ENCODE measurements at places on chromosomes 4 and X.

- no peak overlapping the region for H3K4me3 ChIP-seq
- peaks cover 3% of the 10 kb centered on the region for H3K4me1 ChIP-seq
- H3K36me3 ChIP-seq: no peaks in the 10 kb centered on the region
Measured at GRCh38 chr4:146255874-146256273, 41.5 kb downstream of the REELD1 start.

GRCh38 chr4:4388311-4388790 is 1.4 kb downstream of the NSG1 start:
- no peaks in the 10 kb centered on the region for H3K36me3 ChIP-seq
- H3K27me3 ChIP-seq: peaks cover 52% of the 10 kb centered on the region
- no peak overlapping the region for H3K4me3 ChIP-seq
- no peak overlapping the region for H3K27ac ChIP-seq
- no peak for DNase-seq
- peaks cover 5% of the 10 kb centered on the region for H3K4me1 ChIP-seq

DNA sequence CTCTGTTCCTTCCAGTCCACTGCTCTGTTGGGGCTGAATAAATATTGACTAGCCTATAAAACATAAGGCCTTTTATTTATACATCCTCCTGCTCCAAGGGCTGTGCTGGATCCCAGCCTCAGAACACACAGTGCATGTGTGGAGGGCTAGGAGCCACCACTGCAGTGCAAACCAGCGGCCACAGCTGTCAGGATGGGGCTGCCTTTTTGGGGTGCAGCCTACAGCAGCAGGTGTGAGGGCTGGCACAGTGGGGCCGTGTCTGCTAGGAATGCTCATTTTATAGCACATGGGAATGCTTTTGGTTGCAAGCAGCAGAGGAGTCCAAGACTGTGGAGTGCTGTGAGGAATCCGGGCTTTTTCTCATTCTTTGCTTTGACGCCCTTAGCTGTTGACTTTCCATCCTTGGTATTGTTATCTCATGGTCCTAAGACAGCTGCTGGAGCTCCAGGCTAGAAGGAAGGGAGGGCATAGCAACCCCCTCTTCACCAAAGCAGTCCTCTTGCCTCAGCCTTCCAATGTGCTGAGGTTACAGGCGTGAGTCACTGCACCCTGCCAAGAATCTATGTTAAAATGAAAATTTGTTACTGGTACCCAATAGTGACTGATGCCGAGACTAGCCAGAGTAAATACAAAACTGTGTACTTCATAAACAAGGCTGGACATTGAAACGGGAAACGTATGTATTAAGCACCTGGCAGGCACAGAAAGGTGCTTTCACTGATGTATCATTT is 334.3 kb upstream of the GATB start:
- no peak overlapping the region for H3K4me3 ChIP-seq
- H3K36me3 ChIP-seq: no peaks in the 10 kb centered on the region
- H3K27me3 ChIP-seq: no peaks in the 10 kb centered on the region
- H3K27ac ChIP-seq: peak overlapping the region; percentile 34
- DNase-seq: no peak

DNA sequence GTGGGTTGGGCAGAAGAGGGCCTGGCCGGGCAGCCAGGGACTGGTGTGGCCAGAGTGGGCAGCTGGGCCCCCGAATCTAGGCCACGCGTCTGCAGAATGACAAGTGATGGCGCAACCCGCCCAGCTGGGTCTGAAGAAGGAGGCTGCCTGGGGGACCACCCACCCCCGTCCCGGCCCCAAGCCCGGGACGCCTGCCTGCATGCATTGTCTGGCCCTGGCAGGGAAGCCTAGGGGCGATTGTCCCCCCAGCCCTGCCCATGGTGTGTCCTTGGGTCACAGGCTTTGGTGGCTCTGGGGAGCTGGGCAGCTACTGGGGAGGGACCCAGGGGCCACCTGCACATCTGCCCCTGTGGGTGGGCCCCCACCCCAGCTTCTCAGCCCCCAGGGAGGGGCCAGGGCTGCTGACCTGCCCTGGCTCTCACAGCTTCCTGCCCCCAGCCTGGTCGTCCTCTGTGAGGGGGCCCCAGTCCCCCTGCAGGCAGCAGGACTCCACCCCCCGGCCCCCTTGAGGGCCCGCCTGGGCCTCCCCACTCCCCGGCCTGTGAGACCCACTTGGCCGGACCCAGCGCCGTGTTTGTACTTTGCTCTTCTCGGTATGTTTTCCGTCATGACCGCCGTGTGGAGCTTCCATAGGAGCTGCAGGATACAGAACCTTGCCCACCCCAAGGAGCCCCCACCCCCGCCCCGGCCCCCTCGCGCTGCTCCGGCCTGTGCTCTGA is 4.9 kb downstream of the FGFR3 start:
- DNase-seq: peak; percentile 52
- H3K36me3 ChIP-seq: no peaks in the 10 kb centered on the region
- no peak overlapping the region for H3K4me3 ChIP-seq
- H3K27ac ChIP-seq: peak overlapping the region; percentile 96

- peak overlapping the region; percentile 88 for H3K27ac ChIP-seq
- no peaks in the 10 kb centered on the region for H3K27me3 ChIP-seq
- peak; percentile 45 for DNase-seq
- H3K4me1 ChIP-seq: peaks cover 17% of the 10 kb centered on the region
Measured at GRCh38 chr4:78661921-78662521, 110.5 kb downstream of the ANXA3 start.

- H3K27ac ChIP-seq: no peak overlapping the region
- no peak overlapping the region for H3K4me3 ChIP-seq
- no peak for DNase-seq
- peaks cover 3% of the 10 kb centered on the region for H3K4me1 ChIP-seq
Measured at GRCh38 chr4:54001668-54002365, 62.6 kb downstream of the CHIC2 start.

- H3K27me3 ChIP-seq: no peaks in the 10 kb centered on the region
- H3K4me3 ChIP-seq: no peak overlapping the region
- H3K36me3 ChIP-seq: no peaks in the 10 kb centered on the region
- H3K27ac ChIP-seq: no peak overlapping the region
- no peaks in the 10 kb centered on the region for H3K4me1 ChIP-seq
Measured at GRCh38 chrX:69493193-69493592, 10.9 kb upstream of the NALF2 start.

GRCh38 chr4:130306566-130306965 is 1210.6 kb downstream of the C4orf33 start:
- H3K4me1 ChIP-seq: no peaks in the 10 kb centered on the region
- H3K27ac ChIP-seq: no peak overlapping the region
- no peaks in the 10 kb centered on the region for H3K27me3 ChIP-seq
- DNase-seq: no peak

GRCh38 chr4:48967631-48968030 is 18.4 kb upstream of the CWH43 start:
- H3K4me1 ChIP-seq: no peaks in the 10 kb centered on the region
- no peak overlapping the region for H3K4me3 ChIP-seq

GRCh38 chrX:22818061-22818460 is 181.7 kb upstream of the DDX53 start:
- no peak for DNase-seq
- no peaks in the 10 kb centered on the region for H3K4me1 ChIP-seq
- no peak overlapping the region for H3K27ac ChIP-seq
- no peak overlapping the region for H3K4me3 ChIP-seq
- H3K27me3 ChIP-seq: no peaks in the 10 kb centered on the region
- H3K36me3 ChIP-seq: no peaks in the 10 kb centered on the region

DNA sequence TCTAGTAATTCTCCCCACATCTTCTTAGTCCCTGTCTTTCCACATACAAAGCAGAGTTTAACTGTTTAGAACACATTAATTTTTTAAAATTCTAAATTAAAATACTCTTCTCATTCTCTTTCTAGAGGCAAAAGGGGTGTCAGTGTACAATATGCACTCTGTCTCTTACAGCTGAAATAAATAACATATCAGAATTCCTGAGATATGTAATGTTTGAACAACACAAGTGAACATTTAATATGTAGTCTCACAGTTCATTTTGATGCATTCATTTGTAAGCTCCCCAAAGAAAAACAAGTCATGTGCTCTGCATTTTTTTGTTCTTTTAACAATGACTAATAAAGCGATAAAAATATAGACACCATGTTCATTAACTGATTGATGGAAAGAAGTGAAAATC is 19.7 kb upstream of the SULT1B1 start:
- H3K4me3 ChIP-seq: no peak overlapping the region
- peak overlapping the region; percentile 1 for H3K27ac ChIP-seq
- no peaks in the 10 kb centered on the region for H3K27me3 ChIP-seq
- H3K4me1 ChIP-seq: peaks cover 22% of the 10 kb centered on the region
- no peaks in the 10 kb centered on the region for H3K36me3 ChIP-seq
- DNase-seq: no peak

DNA sequence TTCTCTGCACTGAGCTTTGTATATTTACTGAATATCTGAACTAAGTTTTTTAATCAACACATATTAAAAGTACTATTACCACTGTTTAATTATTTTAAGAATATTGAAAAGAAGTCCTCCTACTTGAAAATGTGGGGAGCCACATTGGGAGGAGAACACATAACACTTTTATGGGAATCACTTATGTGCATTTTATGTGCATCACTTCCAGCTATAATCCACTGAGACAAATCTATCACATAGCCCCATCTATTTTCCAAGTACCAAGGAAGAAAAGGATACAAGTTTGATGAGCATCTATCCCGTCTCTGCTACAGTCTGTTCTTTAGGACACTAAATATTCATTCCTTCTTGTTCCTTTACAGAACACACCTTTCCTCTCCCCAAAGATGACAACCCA is 87.2 kb downstream of the IQCM start:
- no peak overlapping the region for H3K4me3 ChIP-seq
- no peak overlapping the region for H3K27ac ChIP-seq
- no peaks in the 10 kb centered on the region for H3K36me3 ChIP-seq
- no peaks in the 10 kb centered on the region for H3K27me3 ChIP-seq

GRCh38 chr4:41656572-41657520 is 91.7 kb downstream of the PHOX2B start:
- H3K4me3 ChIP-seq: no peak overlapping the region
- peaks cover 6% of the 10 kb centered on the region for H3K4me1 ChIP-seq

- H3K4me3 ChIP-seq: no peak overlapping the region
- no peaks in the 10 kb centered on the region for H3K36me3 ChIP-seq
- no peak overlapping the region for H3K27ac ChIP-seq
- H3K27me3 ChIP-seq: no peaks in the 10 kb centered on the region
Measured at GRCh38 chr4:42487230-42487629, 89.9 kb downstream of the SHISA3 start.

GRCh38 chr4:56217343-56217890 is 169.9 kb downstream of the AASDH start:
- DNase-seq: peak; percentile 25
- H3K36me3 ChIP-seq: no peaks in the 10 kb centered on the region
- peaks cover 16% of the 10 kb centered on the region for H3K4me1 ChIP-seq
- H3K27ac ChIP-seq: peak overlapping the region; percentile 92

DNA sequence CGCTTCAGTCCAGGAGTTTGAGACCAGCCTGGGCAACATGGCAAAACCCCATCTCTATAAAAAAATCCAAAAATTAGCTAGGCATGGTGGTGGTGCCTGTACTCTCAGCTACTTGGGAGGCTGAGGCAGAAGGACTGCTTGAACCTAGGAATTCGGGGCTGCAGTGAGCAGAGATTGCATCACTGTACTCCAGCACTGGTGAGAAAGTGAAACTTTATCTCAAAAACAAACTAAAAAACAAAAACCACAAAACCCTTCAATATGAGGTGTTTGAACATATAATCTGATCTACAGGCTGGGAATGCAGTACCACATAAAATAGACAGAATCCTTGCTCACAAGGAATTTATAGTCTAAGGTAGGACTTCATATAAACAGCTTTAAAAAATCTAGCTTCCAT is 103.9 kb downstream of the PDS5A start:
- H3K4me1 ChIP-seq: no peaks in the 10 kb centered on the region
- H3K27me3 ChIP-seq: no peaks in the 10 kb centered on the region
- no peak for DNase-seq
- H3K36me3 ChIP-seq: peaks cover under 1% of the 10 kb centered on the region
- H3K27ac ChIP-seq: no peak overlapping the region

- no peaks in the 10 kb centered on the region for H3K36me3 ChIP-seq
- no peaks in the 10 kb centered on the region for H3K27me3 ChIP-seq
- H3K4me1 ChIP-seq: no peaks in the 10 kb centered on the region
- DNase-seq: no peak
- no peak overlapping the region for H3K27ac ChIP-seq
- H3K4me3 ChIP-seq: no peak overlapping the region
Measured at GRCh38 chr4:145822581-145822980, 116.0 kb downstream of the ZNF827 start.

GRCh38 chr4:108072300-108072699 is 82.6 kb downstream of the HADH start:
- DNase-seq: peak; percentile 35
- H3K4me3 ChIP-seq: no peak overlapping the region
- H3K4me1 ChIP-seq: no peaks in the 10 kb centered on the region
- no peak overlapping the region for H3K27ac ChIP-seq

DNA sequence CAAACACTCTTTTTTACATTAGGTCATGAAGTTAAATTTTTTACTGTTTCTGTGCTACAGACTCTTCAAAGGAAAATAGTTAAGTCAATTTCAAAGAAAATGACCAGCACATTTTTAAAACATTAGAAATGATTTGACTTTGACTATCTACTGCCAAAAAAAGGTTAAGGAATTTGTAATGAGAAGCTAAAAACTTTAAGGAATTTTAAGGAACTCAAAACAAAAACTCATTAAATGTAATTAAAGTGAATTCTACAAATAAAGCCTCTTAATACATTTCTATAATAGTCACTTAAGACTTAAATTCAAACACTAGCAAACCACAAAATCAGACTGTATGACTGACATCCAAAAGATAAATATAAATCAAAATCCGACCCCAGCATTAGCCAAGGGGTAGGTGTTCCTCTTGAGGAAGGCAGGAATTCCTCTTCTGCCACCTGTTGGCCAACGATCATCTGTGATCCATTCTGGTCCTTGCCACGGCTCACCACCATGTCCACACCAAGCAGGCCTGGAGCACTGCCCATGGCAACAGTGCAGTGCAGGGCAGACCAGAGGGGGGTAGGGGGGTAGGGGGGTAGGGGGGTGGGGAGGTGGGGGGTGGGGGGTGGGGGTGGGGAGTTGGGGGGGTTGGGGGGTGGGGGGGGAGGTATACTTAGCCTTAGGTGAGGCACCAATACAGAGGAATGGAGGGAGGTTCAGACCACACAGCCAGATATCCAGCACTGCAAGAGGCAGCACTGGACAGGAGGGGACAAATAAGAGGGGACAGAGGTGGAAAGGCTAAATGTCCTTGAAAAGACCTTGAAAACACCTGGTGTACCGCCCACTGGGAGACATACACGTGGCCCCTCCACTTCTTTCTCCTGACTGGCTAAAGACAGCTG is 287.4 kb downstream of the CHIC1 start:
- no peaks in the 10 kb centered on the region for H3K4me1 ChIP-seq
- H3K36me3 ChIP-seq: no peaks in the 10 kb centered on the region
- peak; percentile 13 for DNase-seq
- H3K4me3 ChIP-seq: no peak overlapping the region
- H3K27me3 ChIP-seq: no peaks in the 10 kb centered on the region

All from hepatocyte (in vitro differentiated cells).